Cortex of kidney (tissue), 1 donor: ENCODE measurements at places on chromosomes 2 and 18.

GRCh38 chr2:109513749-109514588, 99.8 kb downstream of the SEPTIN10 start:
- DNase-seq = no peak

DNA sequence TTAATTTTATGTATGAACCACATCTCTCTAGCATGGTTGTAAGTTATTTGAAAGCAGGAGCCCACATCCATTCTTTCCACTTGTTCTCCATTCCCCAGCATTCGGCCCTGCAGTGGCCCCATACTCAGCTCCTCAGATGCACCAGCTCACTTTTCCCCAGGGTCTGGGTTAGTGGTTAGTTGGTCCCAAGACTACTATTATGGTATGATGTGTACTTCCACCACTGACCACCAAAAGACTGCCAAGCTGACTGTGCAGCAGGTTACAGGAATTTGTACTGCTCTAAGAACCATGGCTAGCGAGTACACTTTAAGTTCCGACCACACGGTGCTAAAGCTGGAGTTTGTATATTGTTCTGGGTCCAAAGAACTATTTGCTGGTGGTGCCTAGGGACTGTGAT, 413.6 kb upstream of the TCF4 start:
- no peak for DNase-seq

- no peak for DNase-seq
These were observed 174.0 kb downstream of the CCDC85A start for GRCh38 chr2:56357655-56358295.

GRCh38 chr2:160402501-160402900, 91.1 kb downstream of the RBMS1 start:
- no peak for DNase-seq

- no peak for DNase-seq
These were observed 103.0 kb downstream of the ANKRD44 start for GRCh38 chr2:197207598-197207997.

DNA sequence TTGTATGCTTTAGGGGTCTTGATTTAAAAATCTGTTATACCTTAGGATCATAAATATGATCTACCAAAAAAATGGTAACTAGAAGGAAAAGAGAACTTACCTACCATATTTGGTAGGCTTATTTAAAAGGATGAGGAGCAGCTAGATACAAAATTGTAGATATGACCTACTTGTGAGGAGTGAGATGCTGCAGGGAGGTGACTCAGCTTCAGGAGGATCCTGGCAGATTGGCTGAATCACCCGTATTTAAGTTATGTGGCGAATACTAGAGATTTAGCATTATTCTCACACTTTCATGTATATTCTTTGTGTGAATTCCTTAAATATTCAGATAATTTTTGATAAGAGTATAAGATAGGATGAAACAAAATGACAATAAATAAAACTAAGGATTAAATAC, 657.3 kb upstream of the LINC00305 start:
- DNase-seq = no peak

DNA sequence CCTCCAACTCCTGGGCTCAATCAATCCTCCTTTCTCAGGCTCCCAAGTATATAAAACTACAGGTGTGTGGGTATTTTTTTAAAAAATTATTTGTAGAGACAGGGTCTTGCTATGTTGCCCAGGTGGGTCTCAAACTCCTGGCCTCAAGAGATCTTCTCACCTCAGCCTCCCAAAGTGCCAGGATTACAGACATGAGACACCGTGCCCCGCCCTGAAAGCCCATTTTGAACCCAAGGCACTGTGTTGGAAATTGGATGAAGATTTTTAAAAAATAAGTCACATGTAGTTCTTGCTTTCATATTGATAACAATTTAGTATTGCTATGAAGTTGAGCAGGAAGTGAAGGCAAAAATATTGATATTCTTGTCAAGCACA, 472.5 kb upstream of the TNP1 start:
- no peak for DNase-seq

- DNase-seq = no peak
These were observed 25.3 kb upstream of the GCC2 start for GRCh38 chr2:108423502-108424251.

- no peak for DNase-seq
These were observed 3.7 kb downstream of the SP140L start for GRCh38 chr2:230330725-230331124.

DNA sequence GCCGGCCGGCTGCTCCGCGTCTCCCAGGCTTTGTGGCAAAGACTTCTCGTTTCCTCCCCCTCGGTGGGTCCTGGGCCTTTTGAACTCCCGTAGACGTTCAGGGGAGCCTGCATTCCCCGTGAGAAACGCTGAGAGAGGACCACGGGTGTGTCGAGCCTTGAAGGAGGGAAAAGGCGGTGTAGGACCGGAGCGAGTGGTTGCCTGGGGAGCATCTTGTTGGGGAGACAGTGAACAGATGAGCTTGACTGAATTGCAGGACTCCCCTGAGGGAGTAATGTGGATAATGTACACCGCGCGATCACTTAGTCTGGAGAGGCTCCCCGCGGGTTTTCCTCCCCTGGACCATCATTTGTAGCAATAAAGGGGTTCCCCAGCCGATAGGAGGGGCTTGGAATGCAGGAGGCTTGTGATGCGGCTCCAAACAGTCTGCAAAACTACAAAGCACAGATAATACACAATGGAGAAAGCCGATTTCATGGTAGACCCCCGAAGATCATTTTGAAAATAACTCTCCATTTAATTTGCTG, 769 bp downstream of the ALMS1 start:
- DNase-seq = no peak

DNA sequence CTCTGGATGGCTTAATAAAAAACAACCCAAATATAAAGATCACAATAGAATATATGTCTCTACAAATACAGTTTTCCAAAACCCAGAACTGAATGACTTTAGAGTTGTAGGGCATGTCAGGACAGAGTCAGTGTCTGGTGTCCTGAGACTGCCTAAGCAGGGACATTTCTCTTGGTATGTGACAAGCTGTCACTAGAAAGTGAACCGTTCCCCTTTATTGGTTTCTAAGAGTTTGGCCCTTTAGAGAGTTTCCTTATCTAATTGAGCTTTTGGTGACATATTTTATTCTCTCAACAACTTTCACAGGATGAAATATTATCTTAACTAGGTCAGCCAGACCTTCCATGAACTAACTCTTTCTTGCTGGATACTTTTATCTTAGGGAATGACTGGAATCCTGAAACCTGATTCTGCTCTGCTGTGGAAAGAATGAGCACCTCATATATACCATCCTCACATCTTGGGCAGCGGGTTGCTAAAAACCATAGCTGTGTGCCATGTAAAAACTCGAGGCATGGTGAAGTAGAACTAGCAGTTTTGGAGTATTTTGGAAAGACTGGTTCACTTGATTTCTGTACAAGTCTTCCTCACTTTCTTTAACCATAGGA, 54.8 kb downstream of the CAVIN2 start:
- DNase-seq = no peak

DNA sequence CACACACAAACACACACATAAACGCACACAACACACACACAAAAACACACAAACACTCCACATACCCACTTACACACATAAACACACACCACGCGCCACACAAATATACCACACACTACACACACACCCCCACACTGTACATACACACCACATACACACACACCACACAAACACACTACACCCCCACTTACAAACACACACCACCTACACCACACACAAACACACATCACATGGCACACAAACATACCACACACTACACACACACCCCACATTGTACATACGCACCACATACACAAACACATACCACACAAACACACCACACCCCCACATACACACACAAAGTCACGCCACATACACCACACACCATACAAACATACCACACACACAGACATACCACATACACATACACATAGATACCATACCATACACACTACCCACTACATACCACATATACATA, 59.9 kb downstream of the TWIST2 start:
- no peak for DNase-seq

DNA sequence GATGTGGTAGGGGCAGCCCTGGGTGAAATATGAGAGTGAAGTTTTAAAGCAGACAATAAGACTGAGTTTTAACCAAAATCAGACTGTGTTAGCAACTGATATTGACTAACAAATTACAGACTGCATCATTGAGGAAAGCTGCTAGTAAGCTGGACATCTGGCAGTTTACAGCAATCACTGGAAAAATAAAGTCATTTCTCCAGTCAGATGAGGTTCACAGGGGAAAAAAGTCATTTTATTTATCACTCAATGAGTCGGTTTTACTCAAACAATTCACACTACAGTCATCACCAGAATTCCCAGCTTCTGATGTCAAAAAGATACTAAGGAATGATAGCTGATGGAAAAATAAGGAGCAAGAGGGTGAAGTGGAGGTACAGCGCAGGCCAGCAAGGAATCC, 10.5 kb upstream of the TMEM177 start:
- DNase-seq = no peak

GRCh38 chr2:234497594-234498235, 834 bp upstream of the ARL4C start:
- no peak for DNase-seq

- DNase-seq = no peak
These were observed 17.6 kb upstream of the GRP start for GRCh38 chr18:59202258-59202820.

- no peak for DNase-seq
These were observed 5.7 kb downstream of the CEP68 start for GRCh38 chr2:65061910-65062339.

- DNase-seq = no peak
These were observed 83.4 kb downstream of the DOCK10 start for GRCh38 chr2:224958873-224959272.

DNA sequence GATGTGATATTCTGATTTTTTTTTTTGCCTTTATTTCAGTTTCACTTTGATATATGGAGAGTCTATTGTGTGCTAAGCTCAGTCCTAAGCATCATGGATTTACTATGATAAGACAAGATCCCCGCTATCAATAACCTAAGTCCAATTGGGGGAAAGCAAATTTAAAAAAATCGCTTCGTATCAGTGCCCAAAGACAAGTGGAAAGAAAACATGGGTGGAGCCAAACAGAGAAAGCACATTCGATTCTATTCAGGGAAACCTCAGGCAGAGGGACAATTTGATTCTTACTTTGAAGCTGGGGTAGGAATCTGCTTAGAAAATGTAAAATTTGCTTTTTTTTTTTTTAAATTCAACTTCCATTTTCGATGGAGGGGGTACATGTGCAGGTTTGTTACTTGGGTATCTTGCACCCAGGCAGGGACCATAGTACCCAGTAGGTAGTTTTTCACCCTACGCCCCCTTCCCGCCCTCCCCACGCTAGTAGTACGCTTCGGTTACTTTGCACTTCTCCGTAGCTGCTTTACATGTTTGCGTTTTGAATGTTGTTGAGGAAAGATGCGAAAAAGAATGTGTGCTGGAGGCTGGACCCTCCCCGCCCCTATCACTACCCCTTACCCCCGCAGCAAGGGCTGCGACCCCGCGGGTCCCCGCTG, 12.4 kb downstream of the KIF5C start:
- DNase-seq = no peak

GRCh38 chr18:46031741-46032140, 40.3 kb downstream of the PSTPIP2 start:
- DNase-seq = no peak

DNA sequence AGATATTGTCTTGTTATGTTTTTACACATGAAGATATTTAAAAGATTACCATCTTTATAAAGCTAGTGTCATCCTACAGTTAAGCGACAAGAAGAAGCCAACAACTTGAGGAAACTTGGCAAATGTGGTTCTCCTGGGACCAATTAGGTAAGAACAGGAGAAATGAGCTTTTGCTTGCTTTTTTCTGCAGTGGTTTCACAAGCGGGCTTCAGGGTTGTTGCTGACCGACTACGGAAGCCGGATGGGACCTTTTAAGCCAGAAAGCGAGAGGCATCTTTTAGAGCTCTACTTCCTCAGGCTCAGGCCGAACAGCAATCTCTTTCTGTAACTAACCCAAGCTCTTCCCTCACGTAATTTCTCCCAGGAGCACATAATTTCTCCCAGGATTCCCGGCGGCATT, 256.5 kb downstream of the CNTNAP5 start:
- DNase-seq = no peak

DNA sequence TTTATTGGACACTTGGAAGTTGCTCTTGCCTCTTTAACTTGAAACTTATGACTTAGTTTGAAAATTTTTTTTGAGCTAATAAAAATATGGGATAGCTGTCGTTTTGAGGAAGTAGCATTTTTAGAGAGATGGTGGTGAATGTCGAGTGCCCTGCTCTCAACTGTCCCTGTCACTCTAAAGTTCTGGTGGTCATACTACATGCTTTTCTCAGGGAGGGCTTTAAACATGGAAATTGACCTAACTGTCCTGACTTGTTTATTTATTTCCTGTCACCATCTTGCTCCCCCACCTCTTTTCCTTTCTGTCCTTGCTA, 16.0 kb downstream of the CEP192 start:
- no peak for DNase-seq

DNA sequence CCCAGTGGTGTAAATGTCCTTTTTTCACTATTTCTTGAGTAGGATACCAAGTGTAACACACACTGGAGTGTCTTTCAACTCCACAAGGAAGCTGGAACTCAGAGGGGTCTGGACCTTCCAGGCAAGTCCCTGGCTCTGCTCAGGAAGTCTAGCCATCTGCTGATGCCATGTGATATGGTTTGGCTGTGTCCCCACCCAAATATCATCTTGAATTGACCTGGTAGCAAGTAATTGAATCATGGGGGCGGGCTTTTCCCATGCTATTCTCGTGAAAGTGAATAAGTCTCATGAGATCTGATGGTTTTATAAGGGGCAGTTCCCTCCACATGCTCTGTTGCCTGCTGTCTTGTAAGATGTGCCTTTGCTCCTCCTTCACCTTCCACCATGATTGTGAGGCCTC, 99.4 kb upstream of the CDC42EP3 start:
- DNase-seq = no peak

DNA sequence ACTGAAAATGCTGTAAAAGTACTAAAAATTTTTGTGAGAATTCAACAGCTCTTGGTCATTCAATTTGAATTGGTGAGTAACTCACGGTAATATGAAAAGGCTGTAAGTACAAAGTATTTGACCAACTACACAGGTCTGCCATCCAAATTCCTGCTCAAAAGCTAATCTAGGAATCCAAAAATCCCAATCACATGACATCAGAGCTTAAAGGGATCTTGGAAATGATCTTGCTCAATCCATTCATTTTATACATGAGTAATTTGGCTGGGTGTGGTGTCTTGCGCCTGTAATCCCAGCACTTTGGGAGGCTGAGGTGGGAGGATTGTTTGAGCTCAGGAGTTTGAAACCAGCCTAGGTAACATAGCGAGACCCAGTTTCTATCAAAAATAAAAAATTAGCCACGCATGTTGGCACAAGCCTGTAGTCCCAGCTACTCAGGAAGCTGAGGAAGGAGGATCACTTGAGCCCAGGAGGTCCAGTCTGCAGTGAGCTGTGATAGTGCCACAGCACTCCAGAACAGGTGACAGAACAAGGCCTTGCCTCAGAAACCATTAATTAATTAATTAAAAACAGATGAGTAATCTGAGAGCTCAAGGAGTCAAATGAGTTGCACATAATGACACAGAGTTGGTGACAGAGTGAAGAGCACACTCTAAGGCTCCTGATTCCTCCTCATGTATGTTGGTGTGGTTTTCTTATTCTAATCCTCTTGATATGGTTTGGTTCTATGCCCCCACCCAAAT, 19.8 kb downstream of the SPIRE1 start:
- DNase-seq = no peak
